Cortex of kidney (tissue), 1 donor: ENCODE measurements at places on chromosomes 6 and 20.

DNA sequence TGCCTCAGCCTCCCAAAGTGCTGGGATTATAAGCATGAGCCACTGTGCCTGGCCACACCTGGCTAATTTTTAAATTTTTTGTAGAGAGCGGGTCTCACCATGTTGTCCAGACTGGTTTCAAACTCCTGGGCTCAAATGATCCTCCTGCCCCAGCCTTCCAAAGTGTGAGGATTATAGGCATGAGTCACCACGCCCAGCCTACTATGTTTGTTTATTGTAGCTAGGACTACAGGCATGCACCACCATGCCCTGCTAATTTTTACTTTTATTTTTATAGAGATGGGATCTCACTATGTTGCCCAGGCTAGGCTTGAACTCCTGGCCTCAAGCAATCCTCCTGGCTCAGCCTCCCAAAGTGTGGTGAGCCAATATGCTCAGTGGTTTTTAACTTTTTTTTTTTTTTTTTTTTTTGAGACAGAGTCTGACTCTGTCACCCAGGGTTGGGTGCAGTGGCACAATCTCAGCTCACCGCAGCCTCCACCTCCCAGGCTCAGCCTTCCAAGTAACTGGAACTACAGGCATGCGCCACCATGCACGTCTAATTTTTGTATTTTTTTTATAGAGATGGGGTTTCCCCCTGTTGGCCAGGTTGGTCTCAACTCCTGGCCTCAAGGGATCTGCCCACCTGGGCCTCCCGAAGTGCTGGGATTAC is 12.0 kb upstream of the DDX43 start:
- DNase-seq: no peak

DNA sequence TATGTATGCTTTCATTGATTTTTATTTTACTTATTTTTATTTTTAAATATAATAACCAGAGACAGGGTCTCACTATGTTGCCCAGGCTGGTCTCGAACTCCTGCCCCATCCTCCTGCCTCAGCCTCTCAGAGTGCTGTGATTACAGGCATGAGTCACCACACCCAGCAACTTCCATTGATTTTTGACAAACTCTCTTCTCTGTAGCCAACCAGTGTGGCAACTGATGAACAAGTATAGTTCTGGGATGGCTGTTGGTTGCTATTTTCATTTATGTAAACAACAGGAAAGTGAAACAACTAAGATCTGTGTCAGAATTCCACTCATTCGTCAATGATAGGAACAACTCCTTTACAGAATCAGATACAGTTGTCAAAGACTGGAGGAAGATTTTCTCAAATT is 356.7 kb upstream of the JARID2 start:
- DNase-seq: no peak

DNA sequence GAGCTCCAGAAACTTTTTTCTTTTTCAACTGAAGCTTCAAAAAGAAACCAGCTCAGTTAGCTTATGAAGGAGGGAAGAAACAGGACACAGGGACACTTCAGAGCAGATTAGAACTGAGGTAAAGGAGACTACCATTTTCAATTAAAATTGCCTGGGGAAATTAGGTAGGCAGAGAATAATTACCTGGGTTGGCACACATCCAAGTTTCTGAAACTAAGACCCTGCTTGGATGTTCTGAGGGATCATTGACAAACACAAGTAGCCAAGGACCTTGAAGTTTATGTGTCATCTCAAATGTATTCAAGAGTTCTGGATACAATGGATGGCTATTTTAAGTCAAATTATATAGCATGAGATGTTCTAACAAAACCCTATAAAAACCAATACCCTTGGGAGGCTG is 137.6 kb downstream of the PLCB4 start:
- no peak for DNase-seq

- DNase-seq: no peak
Measured at GRCh38 chr20:50519036-50519762, 9.0 kb downstream of the PTPN1 start.

DNA sequence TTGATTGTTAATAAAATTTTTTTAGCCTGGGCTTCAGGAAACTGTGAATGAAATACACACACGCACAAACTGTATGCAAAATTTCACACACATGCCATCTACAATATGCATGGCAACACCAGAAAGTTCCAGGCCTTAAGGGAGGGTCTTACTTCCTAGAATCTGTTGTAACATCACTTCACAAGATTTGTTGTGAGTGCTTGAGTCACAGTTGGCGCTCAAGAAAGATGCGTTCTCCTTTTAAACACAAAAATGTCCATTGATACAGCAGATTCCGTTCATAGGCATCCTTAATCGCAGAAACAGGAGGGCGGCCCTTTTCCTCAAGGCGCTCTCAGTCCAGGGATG is 485 bp upstream of the RTF2 start:
- DNase-seq: no peak

DNA sequence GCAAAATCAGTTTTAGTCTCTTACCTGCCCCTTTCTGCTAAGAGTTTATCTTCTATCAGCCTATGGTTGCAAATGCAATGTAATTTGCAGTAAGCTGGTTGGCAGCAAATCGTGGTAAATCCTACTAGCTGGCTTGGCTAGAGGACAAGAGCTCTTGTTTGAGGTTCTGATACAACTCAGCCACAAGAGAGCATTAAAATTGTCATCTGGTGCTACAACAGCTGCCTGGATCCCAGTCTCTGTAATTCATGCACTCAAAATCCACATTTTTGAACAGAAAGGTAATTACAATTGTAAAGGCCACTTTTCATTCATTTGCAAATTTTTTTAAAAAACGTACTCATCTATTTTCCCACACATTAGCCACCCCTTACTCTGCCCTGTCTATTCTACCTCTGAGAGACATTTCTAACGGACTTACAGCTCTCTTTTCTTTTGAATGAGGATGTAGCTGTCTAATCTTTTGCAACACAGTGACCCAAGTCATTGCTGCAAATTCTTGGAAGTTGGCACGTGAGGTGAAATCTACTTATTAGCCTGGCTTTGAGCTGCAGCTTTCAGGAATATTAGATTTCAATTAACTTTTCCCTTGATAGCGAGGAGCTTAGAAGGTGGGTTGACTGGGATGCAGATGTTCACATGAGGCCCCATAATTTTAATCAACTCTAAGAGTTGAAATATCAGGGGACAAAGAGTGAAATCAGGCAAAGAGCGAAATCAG is 54.0 kb upstream of the FAM184A start:
- DNase-seq: no peak

- no peak for DNase-seq
Measured at GRCh38 chr6:157953580-157954091, 28.0 kb upstream of the SYNJ2 start.

- DNase-seq: no peak
Measured at GRCh38 chr6:113696960-113697359, 160.2 kb upstream of the MARCKS start.

GRCh38 chr20:20206788-20207187 is 154.5 kb downstream of the CFAP61 start:
- no peak for DNase-seq

DNA sequence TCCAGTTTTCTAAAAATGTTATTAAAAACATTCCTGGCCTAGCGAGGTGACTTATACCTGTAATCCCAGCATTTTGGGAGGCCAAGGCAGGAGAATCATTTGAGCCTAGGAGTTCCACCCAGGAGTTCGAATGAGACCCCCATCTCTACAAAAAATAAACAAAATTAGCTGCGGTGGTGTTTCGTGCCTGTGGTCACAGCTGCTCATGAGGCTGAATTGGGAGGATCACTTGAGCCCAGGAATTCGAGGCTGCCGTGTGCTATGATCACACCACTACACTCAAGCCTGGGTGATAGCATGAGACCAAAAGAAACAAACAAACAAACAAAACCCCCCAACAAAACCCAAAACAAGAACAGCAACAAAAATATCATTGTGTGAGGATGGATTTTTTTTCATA is 19.8 kb upstream of the POLR1H start:
- DNase-seq: no peak

DNA sequence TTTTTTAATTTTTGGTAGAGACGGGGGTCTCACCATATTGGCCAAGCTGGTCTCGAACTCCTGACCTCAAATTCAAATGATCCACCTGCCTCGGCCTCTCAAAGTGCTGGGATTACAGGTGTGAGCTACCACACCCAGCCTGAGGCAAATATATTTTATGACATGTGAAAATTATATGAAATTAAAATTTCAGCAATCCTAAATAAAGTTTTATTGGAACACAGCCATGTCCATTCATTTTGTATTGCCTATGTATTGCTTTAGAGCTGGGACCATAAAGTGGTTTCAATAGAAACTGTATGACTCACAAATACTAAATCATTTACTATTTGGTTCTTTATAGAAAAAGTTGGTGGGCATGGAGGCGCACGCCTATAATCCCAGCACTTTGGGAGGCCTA is 32.0 kb upstream of the GCM1 start:
- DNase-seq: no peak

DNA sequence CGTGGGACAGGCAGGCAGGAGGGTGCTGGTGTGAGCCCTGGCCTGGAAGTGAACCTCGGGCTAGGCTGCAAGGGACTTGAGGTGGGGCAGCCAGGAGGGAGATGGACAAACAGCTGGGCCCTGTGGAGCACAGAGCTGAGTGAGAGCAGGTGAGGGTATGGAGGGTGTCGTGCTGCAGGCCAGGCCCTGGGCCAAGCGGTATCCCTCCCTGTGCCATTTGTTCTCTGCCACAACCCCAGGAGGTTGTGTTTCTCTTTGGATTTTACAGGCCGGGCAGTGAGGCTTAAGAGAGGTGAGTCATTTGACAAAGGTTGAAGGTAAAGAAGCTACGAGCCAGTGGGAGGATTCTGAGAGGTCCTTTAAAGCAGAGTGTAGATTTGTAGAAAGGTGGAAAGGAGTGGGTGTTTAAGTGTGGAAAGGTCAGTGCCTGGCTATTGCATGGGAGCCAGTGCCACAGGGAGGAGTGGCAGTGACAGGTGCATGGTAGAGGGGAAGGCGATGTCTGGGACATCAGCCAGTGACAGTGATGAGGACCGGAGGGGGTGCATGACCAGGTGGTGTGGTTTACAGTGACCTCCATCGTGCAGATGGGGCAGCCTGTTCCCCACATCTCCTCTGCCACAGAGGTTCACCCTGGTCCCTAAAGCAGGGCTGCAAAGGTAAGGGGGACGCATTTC is 39.8 kb downstream of the GMPR start:
- DNase-seq: no peak
